Left hindlimb (tissue), 1 donor: ENCODE measurements at places on chromosomes 3 and 15.

- no peak for DNase-seq
These were observed 406.4 kb upstream of the NPAP1 start for GRCh38 chr15:24269166-24269571.

GRCh38 chr15:66019826-66020398 lies 150.6 kb downstream of the RAB11A start:
- no peak for DNase-seq

GRCh38 chr3:124883766-124884473 lies 3.2 kb downstream of the ITGB5 start:
- DNase-seq, result no peak

DNA sequence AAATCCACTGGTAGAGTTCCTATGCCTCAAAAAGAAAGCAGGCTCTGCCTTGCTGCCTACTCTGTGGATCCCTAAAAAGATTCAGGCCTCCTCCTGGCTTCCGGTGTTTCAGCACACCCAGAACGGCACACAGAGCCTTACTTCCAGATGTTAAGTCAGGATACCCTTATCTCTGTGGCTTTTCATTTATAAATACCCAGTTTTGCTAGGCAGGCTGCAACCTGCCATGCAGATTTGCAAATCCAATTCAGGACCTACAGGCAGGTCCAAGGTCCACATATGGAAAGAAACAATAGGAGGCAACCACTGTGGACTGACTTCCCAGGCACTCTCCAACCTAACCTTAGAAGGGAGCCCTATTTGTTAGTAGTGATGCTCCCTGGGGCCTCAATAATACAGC lies 30.7 kb downstream of the EFL1 start:
- no peak for DNase-seq

GRCh38 chr3:135514060-135514448 lies 451.5 kb upstream of the PPP2R3A start:
- DNase-seq, result no peak

DNA sequence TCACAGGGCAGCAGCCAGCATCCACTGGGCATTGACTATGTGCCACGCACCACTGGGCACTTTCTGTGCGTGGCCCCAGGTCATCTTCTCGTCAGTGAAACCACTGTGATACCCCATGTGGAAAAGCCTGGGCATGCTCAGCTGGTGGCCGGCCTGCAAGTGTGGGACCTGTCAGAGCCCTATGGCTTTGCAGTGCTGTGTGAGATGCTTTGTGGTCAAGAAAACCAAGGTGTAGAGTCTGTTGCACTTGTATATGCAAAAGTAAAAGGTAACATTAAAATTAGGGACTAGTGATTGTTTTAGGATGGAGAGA lies 69.5 kb downstream of the PGPEP1L start:
- no peak for DNase-seq

- no peak for DNase-seq
These were observed 3.2 kb upstream of the EIF1B start for GRCh38 chr3:40306336-40306735.

DNA sequence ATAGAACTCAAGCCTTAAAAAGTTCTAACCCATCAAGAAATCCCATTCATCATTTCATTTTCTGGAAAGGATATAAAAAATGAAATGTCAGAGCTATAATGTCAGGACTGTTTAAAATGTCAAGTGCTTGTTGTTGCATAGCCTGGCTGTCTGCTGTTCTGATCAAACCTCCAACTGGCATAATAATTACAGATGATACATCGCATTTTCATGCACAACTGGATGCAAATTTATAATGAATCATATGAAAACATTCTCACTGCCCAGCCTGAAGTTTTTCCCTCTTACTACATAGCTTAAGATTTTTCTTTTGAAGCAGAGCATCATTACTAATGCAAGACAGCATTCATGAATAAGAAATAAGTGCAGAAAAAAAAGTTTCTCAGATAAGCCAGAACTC lies 46.5 kb downstream of the GUCA1C start:
- no peak for DNase-seq

GRCh38 chr3:167740961-167741587 lies 5.6 kb downstream of the SERPINI1 start:
- DNase-seq, result no peak

- DNase-seq, result no peak
These were observed 149.0 kb downstream of the MAGI1 start for GRCh38 chr3:65889707-65890099.

DNA sequence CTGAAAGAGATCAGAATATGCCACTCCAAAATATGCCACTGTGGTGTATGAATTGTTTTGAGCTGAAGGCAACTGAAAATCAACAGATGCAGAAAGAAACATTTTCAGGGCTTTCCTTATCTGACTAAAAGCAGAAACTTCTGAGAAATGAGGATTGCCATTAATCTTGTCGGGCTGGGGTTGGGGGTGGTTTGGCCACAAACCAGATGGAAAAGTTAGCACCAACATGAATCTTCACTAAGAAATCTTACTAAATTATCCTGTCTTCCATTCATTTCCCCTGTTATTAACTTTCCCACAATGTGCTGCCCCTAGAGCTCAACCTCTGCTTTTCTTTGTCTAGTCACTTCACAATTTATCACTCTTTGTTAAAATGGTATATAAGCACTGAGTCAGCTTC lies 229.9 kb upstream of the GADL1 start:
- DNase-seq, result no peak

DNA sequence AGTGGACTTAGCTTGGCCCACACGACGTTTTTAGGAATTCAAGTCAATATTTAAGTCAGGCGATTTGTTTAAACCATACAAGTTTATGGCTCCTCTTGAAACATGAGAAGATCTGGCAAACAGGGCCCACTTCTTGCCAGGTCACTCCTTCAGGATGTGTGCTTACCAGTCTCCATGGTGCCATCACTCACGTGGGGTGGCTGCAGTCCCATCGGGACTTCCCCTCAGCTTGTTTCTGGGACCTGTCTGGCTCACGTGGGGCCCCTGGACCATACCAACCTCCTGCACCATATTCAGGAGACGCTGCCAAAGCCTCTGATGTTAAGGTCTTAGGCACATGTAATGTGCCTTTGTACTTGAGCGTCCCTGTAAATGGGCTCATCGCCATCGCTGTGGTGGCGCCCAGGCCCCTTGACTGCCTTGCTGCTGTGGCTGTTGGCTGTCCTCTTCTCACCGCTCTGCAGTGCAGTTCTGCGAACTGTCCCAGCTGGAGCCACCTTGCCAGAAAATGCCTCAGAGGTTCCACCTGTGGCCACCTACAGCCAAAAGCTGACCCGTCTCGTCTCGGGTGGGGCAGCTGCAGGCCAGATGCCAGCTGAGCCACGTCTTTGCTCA lies 8.9 kb downstream of the MCM2 start:
- no peak for DNase-seq

DNA sequence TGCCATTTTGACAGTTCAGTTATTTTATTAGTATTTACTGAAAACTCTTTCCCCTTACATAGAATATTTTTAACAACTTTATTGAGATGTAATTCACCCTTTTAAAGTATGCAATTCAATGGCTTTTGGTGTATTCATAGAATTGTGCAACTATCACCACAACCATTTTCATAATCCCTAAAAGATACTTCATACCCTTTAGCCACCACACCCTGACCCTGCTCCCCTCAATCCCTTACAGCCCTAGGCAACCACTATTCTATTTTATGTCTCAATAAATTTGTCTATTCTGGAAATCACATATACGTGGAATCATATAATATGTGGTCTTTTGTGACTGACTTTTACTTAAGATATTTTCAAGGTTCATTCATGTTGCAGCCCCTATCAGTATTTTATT lies 29.7 kb downstream of the TEX9 start:
- DNase-seq, result no peak

DNA sequence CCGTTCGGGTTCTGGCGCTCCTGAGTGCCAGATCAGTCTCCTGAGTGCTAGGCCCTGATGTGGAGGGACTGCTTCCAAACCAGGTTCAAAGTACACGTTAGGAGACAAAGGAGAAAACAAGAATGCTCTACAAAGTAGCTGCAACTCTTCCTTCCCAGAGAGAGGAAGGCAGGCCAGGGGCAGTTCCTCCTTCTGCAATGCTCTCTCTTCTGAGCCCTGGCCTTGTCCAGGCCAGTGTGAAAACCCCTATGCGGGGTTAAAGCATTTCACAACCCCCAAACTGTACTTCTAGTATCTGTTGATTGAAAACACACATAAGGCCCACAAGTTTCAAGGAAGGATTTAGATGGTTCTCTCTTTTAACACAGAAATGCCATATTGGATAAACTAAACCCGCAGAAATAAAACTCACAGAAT lies 9.7 kb upstream of the CALML4 start:
- DNase-seq, result no peak

- no peak for DNase-seq
These were observed 285.0 kb upstream of the TPM1 start for GRCh38 chr15:62757535-62757934.

DNA sequence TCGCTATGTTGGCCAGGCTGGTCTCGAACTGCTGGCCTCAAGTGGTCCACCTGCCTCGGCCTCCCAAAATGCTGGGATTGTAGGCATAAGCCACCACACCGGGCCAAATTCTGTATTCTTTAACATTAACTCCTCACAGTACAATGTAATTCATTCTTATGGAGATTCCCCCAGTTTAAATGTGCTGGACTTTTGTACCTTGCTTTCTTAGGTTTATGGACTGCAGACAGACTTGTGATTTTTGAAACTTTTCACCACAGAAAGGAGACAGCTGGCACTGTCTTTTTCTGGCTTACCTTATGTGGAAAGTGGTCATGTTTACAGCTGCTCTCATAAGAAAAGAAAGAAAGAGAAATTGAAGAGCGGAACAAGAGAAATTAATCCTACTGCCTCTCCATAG lies 103.8 kb downstream of the IQCH start:
- no peak for DNase-seq

GRCh38 chr3:133991637-133992036 lies 38.1 kb downstream of the SLCO2A1 start:
- no peak for DNase-seq

GRCh38 chr3:114790752-114791151 lies 356.3 kb downstream of the ZBTB20 start:
- DNase-seq, result no peak

- no peak for DNase-seq
These were observed 3.5 kb upstream of the IL20RB start for GRCh38 chr3:136954251-136954650.

- DNase-seq, result no peak
These were observed 27.8 kb upstream of the ALDH1L1 start for GRCh38 chr3:126208182-126208581.

GRCh38 chr3:192848371-192849233 lies 69.1 kb downstream of the MB21D2 start:
- no peak for DNase-seq

DNA sequence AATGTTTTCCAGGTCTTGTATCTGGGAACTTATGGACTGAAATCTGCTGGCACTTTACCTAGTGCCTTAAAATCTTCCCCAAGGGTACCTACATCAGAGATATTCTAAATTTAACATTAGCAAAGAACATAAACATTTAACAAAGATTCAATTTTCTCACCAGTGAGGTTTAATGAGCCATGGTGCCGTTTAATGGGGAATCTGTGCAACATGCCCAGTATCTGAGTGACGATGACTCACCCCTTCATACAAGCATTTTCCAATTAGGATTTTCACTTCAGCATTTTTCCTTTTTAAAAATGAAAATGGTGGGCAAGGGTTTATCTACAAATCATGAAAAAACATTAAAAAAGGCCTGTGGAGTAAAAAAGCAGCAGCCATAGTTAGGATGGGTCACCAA lies 189.4 kb downstream of the SLC9A9 start:
- DNase-seq, result no peak

DNA sequence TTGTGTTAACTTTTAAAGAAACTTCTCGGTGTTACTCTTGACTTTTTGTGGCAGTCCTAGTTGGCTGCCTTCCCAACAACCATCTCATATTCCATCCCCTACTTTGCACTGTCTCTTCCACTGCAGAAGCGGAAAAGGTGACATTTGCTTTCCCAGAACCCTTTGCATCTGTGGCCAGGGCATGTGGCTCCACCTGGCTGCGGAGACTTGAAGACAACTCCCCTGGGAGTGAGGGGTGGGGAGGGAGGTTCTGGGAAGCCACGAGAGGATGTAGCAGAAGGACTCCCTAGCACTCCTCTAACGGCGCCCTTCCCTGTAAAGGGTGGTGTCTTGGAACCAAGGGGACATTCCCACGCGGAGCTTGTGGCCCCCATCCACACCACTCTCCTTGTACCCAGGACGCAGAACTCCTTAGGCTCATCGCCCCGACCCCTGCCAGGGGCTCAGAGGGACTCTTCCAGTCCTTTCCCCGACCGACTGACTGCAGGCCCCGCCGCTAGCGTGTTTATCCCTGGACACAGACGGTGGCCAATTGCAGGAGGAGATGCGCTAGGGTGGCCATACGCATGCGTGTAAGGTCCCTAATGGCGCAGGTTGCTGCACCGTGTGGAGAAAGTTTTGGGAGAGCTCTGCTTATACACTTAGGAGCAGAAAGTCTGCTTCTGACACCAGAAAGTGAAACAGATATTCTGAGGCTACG lies 33.2 kb upstream of the SECISBP2L start:
- DNase-seq, result no peak

- DNase-seq, result no peak
These were observed 210.9 kb downstream of the ZIC1 start for GRCh38 chr3:147619921-147620560.

DNA sequence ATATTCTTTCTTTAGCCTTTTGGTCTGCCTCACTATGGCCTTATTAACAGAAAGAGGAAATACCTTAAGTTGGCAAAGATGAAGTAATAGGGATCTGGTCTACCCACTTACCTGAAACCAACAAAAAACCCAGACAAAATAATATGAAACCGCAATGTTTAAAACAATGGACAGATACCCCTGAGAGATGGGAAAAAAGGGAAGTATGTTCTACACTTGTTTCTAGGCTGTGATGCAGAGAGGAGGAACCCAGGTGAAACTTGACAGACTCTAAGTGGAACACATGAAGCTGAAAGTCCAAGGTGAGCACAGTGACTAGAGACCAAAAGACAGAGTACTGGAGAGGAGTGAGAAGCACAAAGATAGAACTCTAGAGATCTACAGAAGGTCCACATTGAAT lies 78.4 kb downstream of the NR2E3 start:
- DNase-seq, result no peak

- no peak for DNase-seq
These were observed 1.9 kb downstream of the COL8A1 start for GRCh38 chr3:99640214-99640851.

- DNase-seq, result no peak
These were observed 72.7 kb downstream of the GSK3B start for GRCh38 chr3:120021523-120021922.

DNA sequence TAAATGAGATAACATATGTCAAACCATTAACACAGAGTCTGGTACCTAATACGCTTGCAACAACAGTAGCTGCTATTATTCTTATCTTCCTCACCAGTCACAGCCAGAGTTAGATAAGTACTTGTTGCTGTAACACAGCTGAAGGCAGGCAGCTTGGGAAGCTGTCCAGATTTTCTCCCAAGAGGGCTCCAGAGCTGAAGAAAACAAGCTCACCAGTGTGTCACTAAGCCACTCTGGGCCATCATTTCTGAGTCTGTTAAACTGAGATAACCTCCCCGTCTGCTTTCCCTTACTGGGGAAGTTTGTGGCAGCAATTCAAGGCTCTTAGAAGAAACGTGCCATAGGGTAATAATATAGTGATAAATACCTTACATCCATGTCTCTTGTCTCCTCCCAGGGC lies 226.3 kb downstream of the TAFA4 start:
- DNase-seq, result peak; percentile 45

GRCh38 chr3:180420804-180421203 lies 181.2 kb upstream of the TTC14 start:
- DNase-seq, result no peak

- DNase-seq, result no peak
These were observed 227.4 kb upstream of the CMC1 start for GRCh38 chr3:28013864-28014473.

GRCh38 chr3:182715006-182715405 lies 78.3 kb upstream of the ATP11B start:
- DNase-seq, result no peak
